ENCODE measurements at places on chromosomes 2 and 18.

GRCh38 chr2:64595397-64596176, 58.1 kb downstream of the SERTAD2 start:
- DNase-seq, result no peak

- DNase-seq, result no peak
These were observed 2.0 kb downstream of the MFSD6 start for GRCh38 chr2:190410166-190410565.

DNA sequence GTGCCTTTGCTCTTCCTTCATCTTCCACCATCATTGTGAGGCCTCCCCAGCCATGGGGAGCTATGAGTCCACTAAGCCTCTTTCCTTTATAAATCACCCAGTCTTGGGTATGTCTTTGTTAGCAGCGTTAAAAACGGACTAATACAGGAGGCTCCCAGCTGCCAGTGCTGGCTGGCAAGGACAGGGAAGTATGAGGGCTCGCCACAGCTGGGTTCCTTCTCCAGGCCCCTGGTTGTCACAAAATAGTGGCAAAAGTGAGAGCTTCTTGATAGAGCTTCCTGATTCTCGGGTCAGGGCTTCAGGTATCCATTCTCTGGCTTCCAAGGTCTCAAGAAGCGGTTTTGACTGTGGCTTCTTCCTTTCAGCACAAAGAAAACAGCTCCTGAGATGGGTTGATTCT, 85.0 kb downstream of the ZNF516 start:
- DNase-seq, result no peak

GRCh38 chr2:70103531-70104061, 16.3 kb downstream of the PCBP1 start:
- DNase-seq, result no peak

DNA sequence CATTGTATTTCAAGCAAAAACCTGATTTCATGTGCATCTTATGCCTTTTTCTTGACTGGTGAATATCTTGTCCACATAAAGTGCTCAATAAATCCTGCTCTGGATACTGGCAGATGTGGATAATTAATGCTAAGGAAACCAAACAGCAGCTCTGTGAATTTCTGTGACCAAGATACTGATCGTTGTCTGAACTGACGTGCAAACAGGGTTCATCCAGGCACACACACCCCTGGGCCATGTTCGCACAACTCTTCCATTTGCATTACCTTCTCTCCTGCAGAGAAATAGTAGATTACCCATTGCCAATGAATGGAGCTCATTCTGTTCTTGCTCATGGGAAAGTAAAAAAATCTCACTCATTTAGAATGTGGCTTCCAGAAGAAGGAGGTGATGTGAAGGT, 316.2 kb upstream of the TRIB2 start:
- DNase-seq, result no peak

DNA sequence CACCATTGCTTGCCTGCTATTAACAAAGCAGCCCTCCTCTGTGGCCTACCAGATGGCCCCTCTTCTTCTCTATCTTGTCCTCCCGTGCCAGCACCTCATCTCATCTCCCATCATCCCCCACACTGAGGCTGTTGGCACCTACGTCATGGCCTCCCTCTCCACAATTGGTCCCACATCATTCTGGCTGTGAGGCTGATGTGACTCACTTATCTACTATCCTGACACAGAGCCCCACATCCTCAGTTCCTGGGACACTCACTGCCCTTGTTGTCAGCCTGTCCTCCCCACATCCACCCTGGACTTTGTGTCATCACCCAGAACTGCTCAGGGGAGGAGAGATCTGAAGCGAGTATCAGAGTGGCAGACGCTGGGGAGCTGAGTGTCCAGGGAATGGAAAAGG, 102.9 kb downstream of the MRO start:
- DNase-seq, result no peak
